ENCODE measurements at places on chromosomes 4 and X.

- DNase-seq = no peak
These were observed 59.4 kb upstream of the ARSJ start for GRCh38 chr4:114038762-114039387.

DNA sequence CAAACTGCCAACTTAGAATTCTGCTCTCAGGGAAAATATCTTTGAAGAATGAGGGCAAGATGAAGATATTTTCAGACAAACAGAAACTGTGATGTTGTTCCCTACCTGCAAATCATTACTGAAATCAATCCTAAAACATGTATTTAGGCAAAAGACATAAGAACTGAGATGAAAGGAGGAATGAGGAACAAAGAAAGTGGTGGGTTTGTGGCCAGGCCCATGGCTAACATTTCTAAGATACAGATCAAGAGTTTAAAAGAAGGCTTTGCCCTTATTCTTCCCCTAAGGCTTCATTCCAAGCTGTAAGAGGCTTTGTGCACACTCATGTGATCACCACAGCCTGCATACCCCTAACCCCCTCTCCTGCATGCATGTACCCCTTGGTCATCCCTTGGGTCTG, 46.5 kb downstream of the ADGRG2 start:
- no peak for DNase-seq

DNA sequence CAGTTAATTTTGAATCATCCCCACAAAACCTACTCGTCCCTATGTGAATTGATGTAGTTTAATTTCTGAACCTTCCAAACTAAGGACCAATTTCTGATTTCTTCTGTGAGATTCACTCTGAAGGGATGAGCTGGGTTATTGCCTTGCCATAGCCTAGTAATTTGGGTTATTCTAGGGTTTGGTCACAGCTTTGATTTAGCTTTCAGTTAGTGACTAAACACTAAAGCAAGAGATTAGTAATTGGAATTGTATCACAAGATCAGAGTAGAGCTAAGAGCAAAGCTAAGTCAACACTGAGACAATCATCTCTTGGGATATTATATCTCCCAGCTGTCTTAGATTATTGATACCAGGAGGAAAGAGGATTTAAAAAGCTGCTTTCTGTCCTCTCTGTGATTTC, 588.0 kb downstream of the CCSER1 start:
- no peak for DNase-seq

DNA sequence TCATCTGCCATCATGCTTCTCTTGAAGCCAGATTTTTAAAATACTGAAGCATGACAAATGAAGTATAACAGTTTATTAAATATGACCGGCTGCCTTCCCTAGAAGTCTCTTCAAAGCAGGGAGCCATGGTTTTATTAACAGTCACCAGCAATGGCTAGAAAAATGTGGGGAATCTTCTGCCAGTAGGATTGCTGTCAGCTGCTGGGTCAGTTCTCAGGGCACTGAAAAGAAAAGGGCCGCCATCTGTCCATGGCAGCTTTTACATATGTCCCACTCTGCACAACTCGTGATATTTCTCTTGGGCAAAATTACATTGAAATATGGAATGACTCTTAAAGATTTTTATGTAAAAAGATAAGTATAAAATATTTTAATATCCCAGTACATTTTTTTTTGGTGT, 2.8 kb downstream of the CCNG2 start:
- DNase-seq = peak; percentile 3

DNA sequence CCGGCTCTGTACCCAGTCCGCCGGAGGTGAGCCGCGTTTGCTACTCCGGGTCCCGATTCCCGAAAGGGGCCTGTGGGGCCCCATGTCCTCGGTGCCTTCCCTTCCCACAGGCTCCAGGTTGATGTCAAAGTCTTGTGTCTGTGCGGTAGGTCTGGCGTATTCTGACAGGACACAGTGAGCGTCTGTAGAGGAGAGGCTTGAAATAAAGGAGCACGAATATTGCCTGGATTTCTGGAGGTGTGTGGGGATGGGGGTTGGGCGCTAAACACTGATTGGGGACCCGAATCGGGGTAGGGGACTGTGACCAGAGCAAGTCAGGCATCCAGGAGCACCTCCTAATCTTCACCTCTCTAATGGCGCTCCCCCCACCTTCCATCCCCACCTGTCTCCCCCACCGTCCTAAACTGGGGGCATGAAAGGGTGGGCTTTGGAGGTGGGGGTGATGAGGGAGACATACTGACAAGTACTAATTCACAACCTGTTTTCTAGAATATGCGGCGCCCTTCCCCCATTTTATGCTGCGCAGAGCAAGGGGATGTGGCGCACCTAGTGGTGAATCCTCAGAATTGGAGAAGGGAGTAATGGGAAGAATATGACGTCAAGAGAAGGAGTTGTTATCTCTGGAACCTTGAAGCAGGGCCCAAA, 855 bp downstream of the GPRASP2 start:
- peak; percentile 7 for DNase-seq

DNA sequence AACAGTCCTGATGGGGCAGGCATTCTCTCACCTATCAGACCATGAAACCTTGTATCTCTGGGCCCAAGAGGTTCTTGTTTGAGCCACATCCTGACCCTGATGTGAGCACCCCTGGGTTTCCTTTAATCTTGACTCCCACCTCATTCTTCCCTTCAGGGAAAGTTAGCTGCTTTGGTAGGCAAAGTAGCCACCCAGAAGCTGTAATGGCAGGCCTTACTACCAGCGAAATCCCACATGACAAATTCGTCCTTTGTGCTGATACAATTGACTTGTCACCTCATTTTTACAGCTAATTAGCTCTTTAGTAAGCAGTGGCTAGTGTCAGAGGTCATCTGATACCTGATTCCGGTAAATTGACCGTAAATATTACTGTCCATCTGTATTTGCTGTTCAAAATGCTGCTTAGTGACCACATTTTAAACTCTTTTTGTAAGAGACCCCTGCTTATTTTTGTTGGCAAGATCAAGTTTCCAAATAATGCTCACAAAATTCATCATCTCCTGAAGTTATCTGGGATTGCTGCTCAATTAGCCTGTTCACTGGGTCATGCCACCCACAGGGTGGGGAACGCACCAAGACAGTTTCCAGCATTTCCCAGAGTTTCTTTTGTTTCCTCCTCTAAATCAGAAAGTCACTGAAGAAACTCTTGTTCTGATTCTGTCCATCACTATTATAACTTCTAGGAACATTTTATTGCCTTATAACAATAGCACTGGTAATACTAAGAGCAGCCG, 329.7 kb downstream of the GPAT3 start:
- DNase-seq = no peak

- DNase-seq = no peak
These were observed 154.4 kb downstream of the PTTG2 start for GRCh38 chr4:38114386-38115150.

GRCh38 chr4:1783970-1784369, 9.1 kb upstream of the FGFR3 start:
- DNase-seq = no peak

DNA sequence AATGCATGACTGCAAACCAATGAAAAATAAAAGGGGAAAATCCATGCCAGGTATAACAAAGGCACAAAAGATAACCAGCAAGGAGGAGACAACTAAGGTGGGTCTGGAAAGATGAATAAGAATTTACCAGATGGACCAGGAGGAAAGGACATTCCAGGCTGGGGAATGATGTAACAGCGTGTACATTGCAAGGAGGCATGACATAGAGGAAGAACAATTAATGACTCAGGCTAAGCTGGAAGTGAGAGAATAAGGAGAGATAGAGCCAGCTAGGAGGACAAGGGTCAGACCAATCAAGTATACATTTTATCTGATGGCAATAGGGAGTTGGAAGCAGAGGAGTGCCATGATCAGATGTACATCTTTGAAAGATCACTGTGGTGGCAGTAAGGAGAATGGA, 57.0 kb downstream of the MTMR8 start:
- DNase-seq = no peak

GRCh38 chr4:20354120-20354519, 102.4 kb downstream of the SLIT2 start:
- no peak for DNase-seq

GRCh38 chrX:7269991-7270390, 122.0 kb upstream of the PUDP start:
- no peak for DNase-seq

- DNase-seq = no peak
These were observed 88.4 kb downstream of the GPR143 start for GRCh38 chrX:9677098-9677739.

GRCh38 chrX:112761242-112762207, 79.1 kb downstream of the AMOT start:
- DNase-seq = no peak

Data from NCI-H446 treated with DMSO at 0.1 percent for 48 hours (cell line).